Fibroblast of skin of left quadriceps (primary cell): ENCODE measurements at places on chromosomes 16 and 17.

- DNase-seq = no peak
These were observed 96.2 kb upstream of the CDYL2 start for GRCh38 chr16:80900593-80900954.

DNA sequence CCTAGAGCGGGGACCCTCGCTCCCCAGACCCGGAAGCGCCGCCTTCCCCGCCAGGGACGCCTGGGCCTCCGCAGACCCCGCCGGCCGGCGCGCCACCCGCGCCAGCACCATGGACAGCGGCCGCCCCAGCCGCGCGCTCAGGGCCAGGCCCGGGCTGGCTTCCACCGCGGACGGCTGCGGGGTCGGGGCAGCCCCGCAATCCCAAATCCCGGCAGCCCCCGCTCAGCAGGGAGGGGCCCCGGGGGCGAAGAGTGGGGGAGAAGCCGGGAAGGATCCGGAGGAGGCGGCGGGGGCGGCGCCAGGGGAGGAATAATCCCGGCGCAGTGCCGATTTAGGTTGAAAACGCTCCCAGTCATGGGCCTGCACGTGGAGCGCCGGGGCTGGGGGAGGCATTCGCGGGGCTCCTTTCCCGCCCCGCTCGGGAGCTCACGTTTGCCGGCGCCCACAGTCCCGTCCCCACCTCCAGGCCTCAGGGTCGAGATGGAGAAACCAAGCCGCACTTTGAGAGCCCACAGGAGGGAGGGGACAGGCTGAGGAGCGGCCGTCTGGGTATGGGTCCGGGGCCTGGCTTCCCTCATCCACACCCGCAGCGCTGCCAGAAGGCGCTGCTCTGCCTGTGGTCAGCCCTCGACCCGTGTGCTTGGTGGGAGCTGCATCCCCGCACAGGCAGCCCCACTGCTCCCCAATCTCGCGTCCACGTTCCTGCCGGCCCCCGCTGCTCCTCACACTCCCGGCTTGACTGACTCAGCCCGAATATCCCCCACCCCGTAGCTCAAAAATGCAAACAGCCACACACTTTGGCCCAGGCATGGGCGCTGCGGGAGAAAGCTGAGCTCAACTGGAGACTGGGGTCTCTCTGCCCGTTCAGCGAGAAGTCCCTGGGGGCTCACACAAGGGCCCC, 4.7 kb downstream of the FBXL16 start:
- no peak for DNase-seq

DNA sequence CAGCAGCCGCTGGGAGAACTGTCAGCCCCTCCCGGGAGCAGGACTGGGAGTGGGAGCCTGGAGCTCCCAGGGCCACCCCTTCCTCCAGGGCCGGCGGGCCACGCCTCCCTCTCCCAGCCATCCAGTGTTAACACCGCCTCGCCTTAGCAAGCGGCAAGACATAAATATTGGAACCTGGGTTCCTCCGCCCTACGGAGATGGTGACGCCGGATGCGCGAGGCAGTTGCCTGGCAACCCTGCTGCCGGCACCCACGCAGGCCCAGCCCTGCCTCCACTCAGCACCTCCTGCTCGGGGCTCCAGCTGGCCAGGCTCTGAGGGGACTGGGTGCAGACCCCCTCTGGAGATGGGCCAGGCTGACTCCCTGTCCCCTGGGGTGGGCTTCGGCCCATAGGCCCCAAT, 27.4 kb upstream of the CACNA1H start:
- no peak for DNase-seq

DNA sequence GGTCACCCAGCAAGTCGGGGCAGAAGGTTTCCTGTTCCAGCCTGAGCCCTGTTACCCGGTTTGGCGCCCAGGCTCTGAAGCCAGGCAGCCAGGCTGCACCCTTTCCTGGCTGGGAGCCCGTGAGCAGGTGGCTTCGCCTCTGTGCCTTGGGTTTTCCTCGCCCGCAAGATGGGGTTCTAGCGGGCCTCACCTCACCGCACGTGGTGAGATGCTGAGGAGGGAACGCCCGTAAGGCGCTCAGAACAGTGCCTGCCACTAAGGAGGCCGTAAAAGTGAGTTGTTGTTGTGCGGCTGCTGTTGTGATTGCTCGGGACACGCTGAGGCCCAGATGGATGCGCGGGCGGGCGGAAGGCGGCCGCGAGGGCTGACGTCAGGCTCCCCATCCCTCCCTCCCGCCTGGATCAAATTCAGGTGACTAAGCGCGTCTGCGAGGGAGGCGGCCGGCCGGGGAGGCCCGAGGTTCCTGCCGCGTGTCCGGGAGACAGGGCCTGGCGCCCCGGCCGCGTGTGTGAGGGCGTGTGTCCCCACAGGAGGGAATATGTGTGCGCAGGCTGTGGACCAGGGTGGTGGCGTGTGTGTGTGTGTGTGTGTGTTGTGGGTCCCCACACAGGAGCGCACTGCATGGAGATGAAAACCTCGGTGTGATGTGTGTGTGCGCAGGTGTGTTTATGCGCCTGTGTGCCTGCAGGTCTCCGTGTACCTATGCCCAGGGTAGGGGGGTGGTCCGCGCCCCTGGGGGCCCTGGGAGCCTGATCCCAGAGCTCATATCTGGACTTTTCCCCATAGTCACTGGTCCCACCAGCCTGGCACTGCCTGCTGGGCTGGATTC, 4.3 kb downstream of the CAMKK1 start:
- DNase-seq = peak; percentile 80

DNA sequence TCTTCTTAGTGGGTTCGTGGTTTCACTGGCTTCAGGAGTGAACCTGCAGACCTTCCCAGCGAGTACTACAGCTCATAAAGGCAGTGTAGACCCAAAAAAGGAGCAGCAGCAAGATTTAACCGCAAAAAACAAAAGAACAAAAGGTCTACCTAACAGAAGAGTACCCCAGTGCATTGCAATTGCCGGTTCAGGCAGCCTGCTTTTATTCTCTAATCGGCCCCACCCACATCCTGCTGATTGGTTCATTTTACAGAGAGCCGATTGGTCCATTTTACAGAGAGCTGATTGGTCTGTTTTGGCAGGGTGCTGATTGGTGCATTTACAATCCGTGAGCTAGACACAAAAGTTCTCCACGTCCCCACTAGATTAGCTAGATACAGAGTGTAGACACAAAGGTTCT, 2.0 kb upstream of the ARRB2 start:
- DNase-seq = no peak

- no peak for DNase-seq
These were observed 28.9 kb upstream of the ABCC12 start for GRCh38 chr16:48184681-48185080.

GRCh38 chr17:81540676-81541027, 11.5 kb downstream of the FAAP100 start:
- no peak for DNase-seq

DNA sequence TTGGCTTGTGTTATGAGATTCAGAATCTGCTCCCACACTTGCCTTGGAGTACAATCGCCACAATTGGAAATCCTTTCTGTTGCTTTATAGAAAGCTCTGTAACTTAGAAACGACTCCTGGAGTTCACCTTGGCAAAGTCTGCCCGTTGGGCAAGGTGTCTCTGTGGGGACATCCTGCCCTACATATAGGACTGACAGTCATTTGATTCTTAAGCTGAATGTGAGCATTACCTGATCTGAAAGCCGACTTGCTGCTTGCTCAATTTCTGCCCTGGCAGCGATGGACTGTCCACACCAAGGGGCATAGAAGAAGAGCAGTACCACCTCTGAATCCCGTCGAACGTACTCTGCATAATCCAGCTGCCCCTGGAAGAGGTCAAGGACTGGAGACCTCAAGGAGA, 6.9 kb downstream of the TXNDC11 start:
- DNase-seq = no peak

DNA sequence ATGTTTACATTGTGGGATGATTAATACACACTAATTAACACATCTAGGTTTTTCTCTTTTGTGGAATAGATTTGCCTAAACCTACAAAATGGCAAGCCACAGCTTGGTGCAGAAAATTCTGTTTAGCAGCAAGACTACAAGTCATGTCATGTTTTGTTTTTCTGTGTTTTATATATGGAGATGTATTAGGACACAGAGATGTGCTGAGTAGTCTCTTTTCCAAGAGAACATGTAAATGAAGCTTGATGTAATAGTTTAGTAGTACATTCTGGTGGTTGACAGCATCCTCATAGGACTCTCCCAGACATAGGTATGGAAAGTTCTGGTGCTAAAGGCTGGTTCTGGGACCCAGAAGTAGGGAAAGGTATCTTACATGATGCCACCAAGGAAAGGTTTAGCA, 1345.4 kb downstream of the CDH11 start:
- DNase-seq = no peak

DNA sequence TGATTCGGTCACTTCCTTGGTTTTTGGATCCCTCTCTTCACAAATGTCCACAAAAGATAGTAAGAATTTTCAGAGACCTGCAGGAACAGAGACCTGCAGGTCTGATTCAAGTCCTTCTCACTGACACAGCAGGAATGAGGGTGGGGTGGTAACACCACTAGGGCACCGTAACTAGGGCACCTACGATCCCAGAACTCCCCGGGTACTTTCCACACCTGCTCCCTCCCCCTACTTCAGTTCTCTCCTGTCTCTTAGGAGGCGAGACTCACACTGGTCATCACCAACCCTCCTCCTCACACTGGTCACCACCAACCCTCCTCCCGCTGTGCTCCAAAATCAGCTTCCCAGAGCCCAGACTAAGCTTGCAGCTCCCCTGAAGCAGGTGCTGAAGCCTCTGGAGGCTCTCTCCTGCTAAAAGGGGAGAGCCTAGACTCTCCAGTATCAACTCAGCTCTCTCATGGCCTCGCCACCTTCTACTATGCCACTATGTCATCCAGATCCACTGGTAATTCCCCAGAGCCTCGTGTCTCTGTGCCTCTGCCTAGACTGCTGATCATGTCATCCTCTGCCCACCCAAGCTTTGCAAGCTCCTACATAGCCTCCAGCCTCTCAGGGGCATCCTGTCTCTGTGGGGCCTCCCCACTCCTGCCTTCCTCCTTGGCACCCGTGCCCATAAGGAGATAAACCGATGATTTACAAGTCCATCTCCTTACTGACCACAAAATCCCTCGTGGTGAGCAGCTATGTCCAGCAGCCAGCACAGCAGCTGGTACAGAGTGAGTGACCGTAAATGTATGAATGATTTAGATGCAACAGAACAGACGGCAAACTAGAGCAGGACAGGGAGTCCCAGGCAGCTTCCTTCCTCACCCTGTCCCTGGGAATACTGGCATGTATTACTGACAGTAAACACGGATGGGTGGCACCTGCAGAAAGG, 63.4 kb upstream of the GSG1L start:
- no peak for DNase-seq

DNA sequence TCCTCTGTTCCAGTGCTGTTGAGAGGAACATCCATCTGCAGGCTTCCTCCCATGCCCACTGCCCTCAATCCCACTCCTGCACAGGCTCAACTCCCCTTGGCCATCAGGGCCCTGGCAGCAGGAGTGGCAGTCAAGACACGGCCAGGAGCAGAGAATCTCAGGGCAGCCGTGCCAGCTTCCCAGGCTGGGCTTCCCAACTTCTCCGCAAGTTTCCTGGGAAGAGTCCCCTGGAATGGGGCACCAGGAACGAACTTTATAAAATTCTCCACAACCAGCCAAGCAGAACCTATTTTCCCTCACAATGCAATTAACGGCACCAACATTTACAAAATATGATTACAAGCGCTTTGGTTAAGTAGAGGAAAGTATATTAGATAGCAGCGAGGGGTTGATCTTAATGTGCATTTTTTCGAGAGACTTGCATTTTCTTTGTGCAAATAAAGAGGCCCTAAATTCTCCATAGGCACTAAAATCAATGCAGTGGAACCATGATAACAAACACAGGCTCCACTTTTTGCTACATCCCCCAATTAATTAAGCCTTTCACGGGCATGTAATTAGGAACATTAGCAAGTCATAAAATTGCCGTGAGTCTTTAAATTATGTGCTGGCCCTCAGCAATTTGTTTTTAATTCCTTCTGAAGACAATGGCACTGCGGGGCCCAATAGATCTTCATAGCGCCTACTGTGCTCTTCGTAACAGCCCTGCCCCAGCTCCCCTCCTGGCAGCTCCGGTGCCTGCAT, 99.9 kb upstream of the LHX1 start:
- no peak for DNase-seq

- DNase-seq = no peak
These were observed 1.0 kb downstream of the DCTN5 start for GRCh38 chr16:23642246-23642774.

GRCh38 chr17:17779015-17779611, 57.7 kb downstream of the SREBF1 start:
- no peak for DNase-seq

DNA sequence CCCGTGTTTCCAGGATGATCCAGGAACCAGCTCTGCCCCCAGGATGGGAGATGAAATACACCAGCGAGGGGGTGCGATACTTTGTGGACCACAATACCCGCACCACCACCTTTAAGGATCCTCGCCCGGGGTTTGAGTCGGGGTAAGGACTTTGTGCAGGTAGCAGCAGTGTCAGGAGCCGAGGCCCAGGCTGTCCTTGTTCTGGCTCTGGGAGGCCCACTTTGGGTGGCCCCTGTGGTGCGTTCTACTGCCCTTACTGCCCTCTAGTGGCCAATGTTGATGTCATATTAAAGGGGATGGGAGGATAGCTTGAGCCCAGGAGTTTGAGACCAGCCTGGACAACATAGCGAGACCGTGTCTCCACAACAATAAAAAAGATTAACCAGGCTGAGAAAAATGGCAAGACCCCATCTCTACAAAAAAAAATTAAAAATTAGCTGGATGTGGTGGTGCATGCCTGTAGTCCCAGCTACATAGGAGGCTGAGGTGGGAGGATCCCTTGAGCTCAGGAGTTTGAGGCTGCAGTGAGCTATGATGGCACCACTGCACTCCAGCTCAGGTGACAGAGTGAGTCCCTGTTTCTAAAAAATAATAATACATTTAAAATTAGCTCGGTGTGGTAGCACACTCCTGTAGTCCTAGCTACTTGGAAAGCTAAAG, 20.9 kb upstream of the CLEC18A start:
- DNase-seq = peak; percentile 45

DNA sequence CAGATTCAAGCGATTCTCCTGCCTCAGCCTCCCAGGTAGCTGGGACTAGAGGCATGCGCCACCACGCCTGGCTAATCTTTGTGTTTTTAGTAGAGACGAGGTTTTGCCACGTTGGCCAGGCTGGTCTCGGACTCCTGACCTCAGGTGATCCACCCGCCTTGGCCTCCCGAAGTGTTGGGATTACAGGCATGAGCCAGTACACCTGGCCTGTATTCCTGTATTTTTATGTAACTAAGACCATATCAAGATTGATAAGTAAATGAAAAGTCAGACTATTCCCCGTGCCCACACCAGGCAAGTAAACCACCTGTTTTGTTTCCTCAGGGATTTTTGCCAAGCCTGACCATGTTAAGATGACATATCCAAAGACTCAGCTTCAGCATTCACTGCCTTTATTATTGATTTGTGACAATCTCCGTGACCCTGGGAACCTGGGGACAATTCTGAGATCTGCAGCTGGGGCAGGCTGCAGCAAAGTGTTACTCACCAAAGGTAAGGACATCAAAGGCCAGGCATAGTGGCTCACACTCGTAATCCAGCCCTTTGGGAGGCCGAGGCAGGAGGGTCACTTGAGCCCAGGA, 5.6 kb downstream of the MRM3 start:
- no peak for DNase-seq

GRCh38 chr17:78966910-78967600, 12.7 kb downstream of the LGALS3BP start:
- no peak for DNase-seq

- no peak for DNase-seq
These were observed 1.2 kb upstream of the TMEM204 start for GRCh38 chr16:1532081-1532760.
